ENCODE measurements at places on chromosomes 2 and 18. TPM values are rescaled to one million over a fixed set of nuclear protein-coding genes. Genes with fewer than 3 reads are reported as not detected.

Gene LGALSL
- 2.5 TPM for total RNA-seq

Gene TXNDC2
- total RNA-seq = 0.26 TPM

Gene CBLN2
- not detected for total RNA-seq

- H3K27me3 ChIP-seq = peaks cover 5% of the 10 kb centered on the region
- no peak overlapping the region for H3K27ac ChIP-seq
- no peaks in the 10 kb centered on the region for H3K36me3 ChIP-seq
- H3K4me1 ChIP-seq = peaks cover 10% of the 10 kb centered on the region
- DNase-seq = no peak
Observed at GRCh38 chr2:11579867-11580659, 46.2 kb downstream of the GREB1 start.

- peaks cover 14% of the 10 kb centered on the region for H3K4me1 ChIP-seq
- H3K27ac ChIP-seq = no peak overlapping the region
- H3K4me3 ChIP-seq = no peak overlapping the region
- no peaks in the 10 kb centered on the region for H3K36me3 ChIP-seq
- no peak for DNase-seq
Observed at GRCh38 chr2:238645095-238645494, 202.8 kb upstream of the TWIST2 start.

- DNase-seq = no peak
- no peaks in the 10 kb centered on the region for H3K4me1 ChIP-seq
- H3K36me3 ChIP-seq = no peaks in the 10 kb centered on the region
- no peak overlapping the region for H3K4me3 ChIP-seq
- no peaks in the 10 kb centered on the region for H3K27me3 ChIP-seq
Observed at GRCh38 chr2:183903026-183903425, 695.3 kb upstream of the ZNF804A start.

- no peaks in the 10 kb centered on the region for H3K27me3 ChIP-seq
- no peak for DNase-seq
- H3K4me3 ChIP-seq = no peak overlapping the region
- H3K36me3 ChIP-seq = peaks cover 40% of the 10 kb centered on the region
- H3K4me1 ChIP-seq = peaks cover 5% of the 10 kb centered on the region
Observed at GRCh38 chr2:224479826-224480225, 77.9 kb upstream of the FAM124B start.

DNA sequence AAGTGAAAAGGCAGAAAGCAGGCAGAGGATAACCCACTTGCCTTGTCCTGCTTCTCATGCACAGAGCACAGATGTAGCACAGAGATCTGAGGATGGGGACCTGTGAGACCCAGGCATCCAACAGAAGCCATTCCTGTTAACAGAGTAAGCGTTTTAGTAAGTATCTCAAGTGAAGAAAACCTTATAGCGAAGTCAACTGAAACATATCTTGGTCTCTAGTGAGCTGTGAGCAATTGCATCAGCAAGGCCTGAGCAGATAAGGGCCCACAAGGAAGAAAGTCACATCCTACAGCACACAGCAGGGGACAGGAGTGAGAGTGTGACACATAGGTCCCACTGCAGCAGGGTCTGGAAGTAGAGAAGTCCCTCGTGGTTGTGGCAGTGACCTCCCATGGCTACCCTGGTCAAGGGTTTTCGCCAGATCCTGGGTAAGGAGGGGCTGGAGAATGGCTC is 248.7 kb upstream of the TNP1 start:
- H3K4me3 ChIP-seq = no peak overlapping the region
- H3K4me1 ChIP-seq = peaks cover 20% of the 10 kb centered on the region
- H3K27me3 ChIP-seq = peaks cover under 1% of the 10 kb centered on the region
- peaks cover 1% of the 10 kb centered on the region for H3K36me3 ChIP-seq
- DNase-seq = no peak
- no peak overlapping the region for H3K27ac ChIP-seq
